Tongue (tissue), 3 donors: ENCODE measurements at places on chromosomes 11 and 22. TPM values are rescaled to one million over a fixed set of nuclear protein-coding genes. Genes with fewer than 3 reads are reported as not detected.

GRCh38 chr11:67545280-67545679 lies 22.0 kb upstream of the CABP2 start:
- peak; percentile 61 for DNase-seq

GRCh38 chr22:48959496-48959895 lies 868.2 kb downstream of the BRD1 start:
- no peak for DNase-seq

- no peak for DNase-seq
Observed at GRCh38 chr22:42343531-42344081, 73.2 kb upstream of the TCF20 start.

GRCh38 chr22:19940536-19941364 lies 822 bp upstream of the COMT start:
- no peak for DNase-seq

- DNase-seq, result peak; percentile 23
Observed at GRCh38 chr11:23236826-23237555, 376.7 kb upstream of the CCDC179 start.

Gene SLC43A3
- total RNA-seq, result 49.4 TPM
